Cerebellum (tissue), 4 donors: ENCODE measurements at places on chromosomes 2 and 18.

DNA sequence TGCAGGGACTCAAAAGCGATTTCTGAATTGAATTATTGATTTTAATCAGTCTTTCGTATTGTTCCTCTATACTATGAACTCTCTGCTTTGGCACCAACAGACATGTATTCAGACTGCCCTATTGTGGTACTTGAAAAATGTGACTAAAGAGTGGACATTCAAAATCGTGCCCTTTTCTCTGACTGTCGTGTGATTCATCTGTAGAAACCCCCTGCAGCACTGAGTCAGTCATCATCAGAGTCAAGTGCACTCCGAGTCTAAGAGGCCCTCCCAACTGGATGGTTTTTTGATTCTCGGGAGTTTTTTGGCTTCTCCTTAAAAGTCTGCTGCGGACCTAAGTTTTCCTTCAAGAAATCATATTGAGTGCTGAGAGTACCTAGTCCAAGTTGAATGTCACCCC lies 96.4 kb upstream of the FOSL2 start:
- DNase-seq, result no peak

GRCh38 chr2:237269138-237269875 lies 144.7 kb downstream of the COL6A3 start:
- peak; percentile 5 for DNase-seq

GRCh38 chr2:220695397-220696279 lies 876.5 kb downstream of the EPHA4 start:
- DNase-seq, result no peak

DNA sequence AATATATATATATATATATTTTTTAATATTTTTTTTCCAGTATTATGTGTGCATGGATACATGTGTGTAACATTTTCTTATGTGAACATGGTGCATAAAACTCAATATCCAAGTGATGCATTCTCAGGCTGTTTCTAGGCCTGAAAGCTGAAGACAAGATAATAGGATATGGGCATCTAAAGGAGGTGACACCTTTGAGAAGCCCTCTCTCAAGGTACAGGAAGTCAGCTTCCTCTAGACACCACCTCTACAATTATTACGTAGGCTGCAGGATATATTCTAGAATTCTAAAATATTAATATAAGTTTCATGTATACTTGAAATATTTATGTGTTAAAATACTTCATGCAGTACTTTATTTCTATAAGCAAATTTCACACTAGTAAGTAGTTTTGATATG lies 327.5 kb downstream of the PTPRM start:
- no peak for DNase-seq

- no peak for DNase-seq
These were observed 35.7 kb upstream of the POLE4 start for GRCh38 chr2:74922592-74923227.

GRCh38 chr2:173965372-173966025 lies at the start of gene SP3:
Gene SP3, minus strand, starts transcription at chr2:173965373. Its CDS starts 202 bp downstream, at chr2:173965171.
- peak; percentile 99 for DNase-seq

GRCh38 chr2:67650291-67651133 lies 253.4 kb downstream of the ETAA1 start:
- DNase-seq, result peak; percentile 27

- no peak for DNase-seq
These were observed 122.5 kb upstream of the LTBP1 start for GRCh38 chr2:32824070-32824809.

- no peak for DNase-seq
These were observed 35.0 kb downstream of the AFF3 start for GRCh38 chr2:100107440-100107839.

- no peak for DNase-seq
These were observed 108.2 kb downstream of the ZNF516 start for GRCh38 chr18:76386886-76387285.

DNA sequence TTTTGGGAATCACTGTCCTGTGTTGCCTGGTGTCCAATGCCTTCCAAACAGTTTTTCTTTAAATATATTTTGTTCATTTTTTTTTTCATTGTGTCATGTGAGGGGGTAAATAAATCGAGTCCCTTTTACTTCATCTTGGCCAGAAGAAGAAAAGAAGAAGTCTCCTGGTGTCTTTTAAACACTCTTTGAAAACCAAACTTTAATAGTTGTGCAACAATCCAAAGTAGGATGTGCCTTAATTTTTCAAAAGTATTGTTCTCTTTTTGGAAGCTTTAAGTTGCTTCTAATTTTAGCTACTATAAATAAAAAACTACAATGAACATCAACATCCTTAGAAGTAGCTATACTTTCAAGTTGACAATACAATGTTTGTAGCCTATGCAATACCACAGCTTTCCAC lies 154.9 kb downstream of the ATAD2B start:
- no peak for DNase-seq

- DNase-seq, result no peak
These were observed 17.0 kb downstream of the MBOAT2 start for GRCh38 chr2:8986327-8986976.

GRCh38 chr2:26585966-26586365 lies 55.2 kb downstream of the CIB4 start:
- no peak for DNase-seq

GRCh38 chr2:48838029-48838428 lies 82.5 kb upstream of the LHCGR start:
- no peak for DNase-seq
